ENCODE measurements at places on chromosomes 3 and 15. TPM values are rescaled to one million over a fixed set of nuclear protein-coding genes. Genes with fewer than 3 reads are reported as not detected.

Gene RASGRP1
- total RNA-seq: 0.94 TPM

Gene GABRG3
- total RNA-seq: not detected

Gene EOMES
- total RNA-seq: 0.22 TPM

Gene TPRG1
- 31.3 TPM for total RNA-seq

Gene GRK7
- total RNA-seq: not detected

Measured in subcutaneous adipose tissue (tissue), 4 donors.